ENCODE measurements at places on chromosomes 1 and 21.

GRCh38 chr1:66210635-66211244 lies 323.2 kb upstream of the SGIP1 start:
- no peak for DNase-seq

GRCh38 chr1:87134061-87134460 lies 194.6 kb upstream of the LMO4 start:
- no peak for DNase-seq

DNA sequence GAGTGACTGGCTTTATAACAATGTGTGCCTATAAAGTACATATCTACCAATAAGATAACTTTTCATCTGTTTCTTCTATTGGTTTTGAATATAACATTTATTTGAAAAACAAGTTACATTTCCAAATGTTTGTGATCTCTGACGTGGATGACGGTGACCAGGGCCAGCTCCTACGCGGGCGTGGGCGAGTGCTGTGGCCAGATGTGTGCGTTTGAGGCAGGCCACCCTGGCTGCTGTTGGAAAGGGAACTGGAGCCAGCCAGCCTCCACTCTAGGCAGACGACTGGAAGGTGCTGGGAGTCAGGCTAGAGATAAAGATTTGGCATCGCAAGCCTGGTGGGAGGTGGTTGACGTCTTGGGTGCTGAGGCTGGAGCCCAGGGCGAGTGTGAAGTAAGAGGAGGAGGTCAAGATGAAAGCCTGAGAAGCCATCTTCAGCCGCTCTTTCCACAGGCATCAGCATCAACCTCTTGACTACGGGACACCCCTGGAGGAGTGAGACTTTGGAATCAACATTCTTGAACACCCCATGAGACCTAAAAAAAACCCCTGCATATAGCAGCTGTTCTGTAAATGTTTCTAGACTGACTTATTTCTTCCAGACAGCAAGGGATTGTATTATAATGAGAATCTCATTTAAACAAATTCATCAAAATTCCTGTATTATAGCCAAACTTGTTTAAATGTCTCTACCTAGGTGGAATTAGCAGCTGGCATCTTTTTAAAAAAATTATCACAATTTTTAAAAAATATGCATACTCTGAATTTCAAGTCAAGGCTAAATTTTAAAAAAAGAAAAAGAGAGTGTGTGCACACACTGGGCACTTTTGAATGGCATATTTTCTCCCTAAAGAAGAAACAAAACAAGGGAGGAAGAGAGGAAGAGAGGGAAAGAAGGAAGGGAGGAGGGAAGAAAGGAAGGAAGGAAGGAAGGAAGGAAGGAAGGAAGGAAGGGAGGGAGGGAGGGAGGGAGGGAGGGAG lies 112.5 kb upstream of the SLC44A3 start:
- DNase-seq = no peak

- DNase-seq = no peak
Observed at GRCh38 chr21:31030367-31031106, 7.7 kb downstream of the KRTAP19-8 start.

DNA sequence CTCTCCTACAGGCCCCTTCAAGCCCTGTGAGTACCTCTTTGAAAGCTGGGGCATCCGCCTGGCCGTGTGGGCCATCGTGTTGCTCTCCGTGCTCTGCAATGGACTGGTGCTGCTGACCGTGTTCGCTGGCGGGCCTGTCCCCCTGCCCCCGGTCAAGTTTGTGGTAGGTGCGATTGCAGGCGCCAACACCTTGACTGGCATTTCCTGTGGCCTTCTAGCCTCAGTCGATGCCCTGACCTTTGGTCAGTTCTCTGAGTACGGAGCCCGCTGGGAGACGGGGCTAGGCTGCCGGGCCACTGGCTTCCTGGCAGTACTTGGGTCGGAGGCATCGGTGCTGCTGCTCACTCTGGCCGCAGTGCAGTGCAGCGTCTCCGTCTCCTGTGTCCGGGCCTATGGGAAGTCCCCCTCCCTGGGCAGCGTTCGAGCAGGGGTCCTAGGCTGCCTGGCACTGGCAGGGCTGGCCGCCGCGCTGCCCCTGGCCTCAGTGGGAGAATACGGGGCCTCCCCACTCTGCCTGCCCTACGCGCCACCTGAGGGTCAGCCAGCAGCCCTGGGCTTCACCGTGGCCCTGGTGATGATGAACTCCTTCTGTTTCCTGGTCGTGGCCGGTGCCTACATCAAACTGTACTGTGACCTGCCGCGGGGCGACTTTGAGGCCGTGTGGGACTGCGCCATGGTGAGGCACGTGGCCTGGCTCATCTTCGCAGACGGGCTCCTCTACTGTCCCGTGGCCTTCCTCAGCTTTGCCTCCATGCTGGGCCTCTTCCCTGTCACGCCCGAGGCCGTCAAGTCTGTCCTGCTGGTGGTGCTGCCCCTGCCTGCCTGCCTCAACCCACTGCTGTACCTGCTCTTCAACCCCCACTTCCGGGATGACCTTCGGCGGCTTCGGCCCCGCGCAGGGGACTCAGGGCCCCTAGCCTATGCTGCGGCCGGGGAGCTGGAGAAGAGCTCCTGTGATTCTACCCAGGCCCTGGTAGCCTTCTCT lies 23.5 kb downstream of the UBE2T start:
- no peak for DNase-seq

DNA sequence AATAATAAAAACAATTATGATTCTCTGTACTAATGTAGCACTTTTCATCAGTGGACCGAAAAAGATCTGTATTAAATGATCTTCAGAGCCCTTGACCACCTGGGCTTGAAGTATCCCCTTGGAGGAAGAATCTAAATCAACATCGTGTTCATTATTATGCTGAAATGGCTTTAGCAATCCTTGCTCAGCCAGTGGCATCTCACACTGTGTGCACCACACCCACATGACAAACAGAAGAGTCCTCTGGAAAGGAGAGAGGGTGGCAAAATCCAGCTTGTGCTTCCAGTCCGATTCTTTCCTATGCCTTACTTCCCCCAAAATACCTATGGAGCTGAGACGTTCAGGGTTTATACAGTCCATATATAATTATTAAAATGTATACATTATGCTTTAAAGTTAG lies 318.5 kb upstream of the RUNX1 start:
- no peak for DNase-seq

- DNase-seq = no peak
Observed at GRCh38 chr21:21199342-21200102, 201.3 kb downstream of the NCAM2 start.

GRCh38 chr1:22826604-22827580 lies 116.3 kb downstream of the EPHB2 start:
- no peak for DNase-seq

- no peak for DNase-seq
Observed at GRCh38 chr1:25148673-25149300, 83.5 kb downstream of the SYF2 start.

DNA sequence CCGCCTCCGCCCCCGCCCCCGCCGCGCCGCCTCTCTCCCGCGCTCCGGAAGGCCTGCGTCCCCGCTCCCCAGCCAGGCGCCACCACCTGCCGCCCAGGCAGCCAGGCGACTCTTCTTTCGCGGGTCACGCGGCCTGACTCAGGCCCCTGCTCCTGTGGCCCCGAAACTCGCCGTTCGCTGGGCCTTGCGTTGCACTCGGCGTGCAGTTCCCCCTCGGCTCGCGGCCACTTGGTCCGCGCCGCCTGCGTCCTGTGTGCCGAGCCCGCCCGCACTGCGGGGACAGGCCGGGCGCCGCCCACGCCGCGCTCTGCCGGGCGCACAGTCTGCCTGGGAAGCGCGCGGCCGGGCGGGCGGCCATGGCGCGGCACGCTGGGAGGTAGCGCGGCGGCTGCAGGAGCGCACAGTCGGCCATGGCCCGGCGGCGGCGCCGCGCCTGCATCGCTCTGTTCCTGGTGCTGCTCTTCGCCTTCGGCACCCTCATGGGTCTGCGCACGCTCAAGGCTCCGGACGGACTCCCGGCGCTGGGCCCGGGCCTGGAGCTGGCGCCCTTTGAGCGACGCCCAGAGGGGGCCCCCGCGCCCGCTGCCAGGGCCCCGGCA lies at the start of gene MANEAL:
Gene MANEAL, plus strand, starts transcription at position 75 of the 599 bp plus-strand sequence. Its CDS starts 336 bp downstream, at position 411.
- peak; percentile 76 for DNase-seq

- DNase-seq = no peak
Observed at GRCh38 chr21:26847921-26848320, 2.7 kb upstream of the ADAMTS1 start.

GRCh38 chr1:152398812-152399698 lies 15.0 kb downstream of the CRNN start:
- DNase-seq = no peak

DNA sequence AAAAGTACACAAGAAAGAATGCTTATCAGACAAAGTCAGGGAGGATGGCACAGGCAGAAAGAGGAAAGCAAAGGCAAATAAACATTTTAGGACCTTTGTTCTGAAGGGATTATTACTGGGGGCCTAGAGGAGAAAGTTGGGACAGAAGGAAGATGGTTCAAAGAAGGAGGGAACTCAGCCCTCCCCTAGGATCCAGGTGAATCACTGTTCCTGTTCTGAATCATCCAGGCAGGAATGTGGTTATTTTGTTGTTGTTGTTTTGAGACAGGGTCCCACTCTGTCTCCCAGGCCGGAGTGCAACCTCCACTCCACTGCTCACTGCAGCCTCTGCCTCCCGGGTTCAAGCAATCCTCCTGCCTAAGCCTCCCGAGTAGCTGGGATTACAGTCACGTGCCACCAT lies 38.5 kb upstream of the PSEN2 start:
- DNase-seq = no peak

GRCh38 chr1:21301794-21302440 lies 11.7 kb upstream of the ECE1 start:
- DNase-seq = no peak

GRCh38 chr1:163106364-163106987 lies 37.3 kb downstream of the RGS4 start:
- no peak for DNase-seq

GRCh38 chr1:36269408-36269838 lies 36.7 kb upstream of the SH3D21 start:
- DNase-seq = no peak

GRCh38 chr21:44998621-44999427 lies 59.0 kb downstream of the SLX9 start:
- no peak for DNase-seq

DNA sequence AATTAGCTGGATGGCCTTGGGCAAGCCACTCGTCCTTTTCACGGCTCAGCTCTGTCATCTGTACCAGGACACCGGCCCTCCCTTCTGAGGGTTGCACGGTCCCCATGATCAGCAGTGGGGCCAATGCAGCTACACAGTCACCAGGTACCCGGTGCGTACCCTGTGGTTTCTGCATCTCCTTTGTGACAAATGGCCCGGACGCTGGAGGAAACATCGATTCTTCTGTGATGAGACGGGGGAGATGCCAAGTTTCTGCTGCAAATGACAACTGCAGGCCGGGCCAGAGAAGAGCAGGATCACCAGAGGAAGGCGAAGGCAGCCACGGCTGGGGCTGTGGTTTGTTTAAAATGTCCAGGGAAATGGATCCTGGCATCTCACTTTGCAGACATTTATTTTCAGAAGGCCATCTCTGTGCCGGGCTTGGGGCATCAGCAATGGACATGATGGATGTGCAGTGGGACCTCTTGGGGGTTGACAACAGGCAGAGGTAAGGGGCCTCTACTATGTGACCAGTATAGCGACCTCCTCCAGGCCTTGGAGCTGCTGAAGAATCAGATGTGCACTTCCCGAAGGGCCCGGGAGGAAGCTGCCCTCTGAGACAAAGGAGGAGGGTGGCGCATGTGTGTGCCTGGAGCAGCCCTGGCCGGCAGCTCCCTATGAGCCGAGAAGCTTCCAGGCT lies 221.9 kb upstream of the C1orf174 start:
- DNase-seq = no peak

DNA sequence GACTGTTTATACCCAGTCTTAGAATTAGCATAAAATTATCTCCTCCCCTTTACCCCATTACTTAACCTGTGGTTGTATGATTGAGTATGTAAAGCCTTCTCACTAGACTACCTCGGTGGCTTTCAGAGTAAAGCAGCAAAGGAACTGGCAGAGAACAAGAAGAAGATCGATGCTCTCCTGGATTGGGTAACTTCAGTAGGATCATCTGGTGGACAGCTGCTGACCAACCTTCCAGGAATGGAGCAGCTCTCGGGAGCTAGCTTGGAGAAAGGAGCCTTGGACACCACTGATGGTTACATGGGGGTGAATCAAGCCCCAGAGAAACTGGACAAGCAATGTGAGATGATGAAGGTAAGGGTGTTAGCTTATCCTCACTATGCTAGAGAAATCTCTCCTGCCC lies 138.6 kb upstream of the BMP8A start:
- no peak for DNase-seq

DNA sequence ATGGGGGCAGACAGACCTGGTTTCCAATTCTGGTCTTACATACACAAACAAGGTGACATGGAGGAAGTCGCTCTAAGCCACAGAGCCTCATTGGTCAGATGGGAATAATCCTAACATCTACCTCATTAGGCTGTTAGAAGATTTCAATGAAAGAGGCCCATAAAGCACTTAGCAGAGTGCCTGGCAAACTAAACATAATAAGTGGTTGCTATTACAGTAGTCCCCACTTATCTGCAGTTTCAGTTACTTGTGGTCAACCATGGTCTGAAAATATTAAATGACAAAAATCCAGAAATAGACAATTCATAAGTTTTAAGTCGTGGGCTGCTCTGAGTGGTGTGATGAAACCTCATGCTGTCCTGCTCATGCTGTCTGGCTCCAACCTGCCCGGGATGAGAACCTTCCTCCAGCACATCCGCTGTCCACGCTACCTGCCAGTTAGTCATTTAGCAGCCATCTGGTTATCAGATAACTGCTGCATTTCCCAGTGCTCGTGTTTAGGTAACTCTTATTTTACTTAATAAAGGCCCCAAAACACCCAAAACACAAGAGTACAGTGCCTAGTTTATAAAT lies 112.3 kb downstream of the DDX20 start:
- DNase-seq = no peak

- DNase-seq = no peak
Observed at GRCh38 chr1:225350872-225351271, 77.0 kb downstream of the LBR start.

- DNase-seq = no peak
Observed at GRCh38 chr1:159867664-159868026, 5.2 kb upstream of the VSIG8 start.

DNA sequence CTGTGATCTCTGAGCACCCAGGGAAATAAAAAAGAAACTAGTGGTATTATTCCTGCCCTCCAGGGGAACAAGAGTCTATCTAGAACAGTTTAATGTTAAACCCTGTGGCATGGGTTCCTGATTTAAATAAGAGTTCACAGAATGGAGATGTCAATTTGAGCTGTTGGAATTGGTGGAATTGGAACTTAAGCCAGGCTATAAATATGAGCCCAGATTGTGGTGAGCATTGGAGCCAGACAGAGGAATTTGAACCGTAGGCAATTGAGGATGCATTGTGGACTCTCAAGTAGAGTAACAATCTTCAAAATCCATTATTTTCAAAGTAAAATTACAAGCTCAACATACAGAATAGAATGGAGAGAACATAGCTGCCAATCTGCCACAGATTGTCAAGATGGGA lies 98.2 kb downstream of the NEK7 start:
- DNase-seq = no peak

DNA sequence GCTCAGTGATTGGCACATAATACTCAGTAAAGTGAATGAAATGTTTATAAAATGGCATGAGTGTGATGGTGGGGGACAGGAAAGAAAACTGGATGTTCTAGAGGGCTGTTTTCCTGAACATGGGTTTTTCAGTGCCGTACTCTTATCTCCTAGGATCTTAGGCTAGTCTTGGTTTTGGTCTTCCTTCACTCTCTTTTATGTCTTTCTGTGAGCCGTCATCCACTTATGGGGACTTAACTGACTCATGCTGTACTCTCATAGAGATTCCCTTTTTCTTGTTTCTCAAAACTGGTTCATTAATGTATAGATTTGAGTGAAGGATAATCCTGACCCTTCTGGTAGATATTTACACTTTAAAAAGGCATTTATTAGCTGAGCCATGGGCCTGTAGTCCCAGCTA lies 16.6 kb downstream of the AGO3 start:
- DNase-seq = no peak

- DNase-seq = no peak
Observed at GRCh38 chr1:192140382-192140781, 17.9 kb upstream of the RGS18 start.

- DNase-seq = no peak
Observed at GRCh38 chr21:45737485-45738166, 94.1 kb downstream of the PCBP3 start.

Measured in GM12892 (cell line).